Astrocyte of the cerebellum (primary cell): ENCODE measurements at places on chromosomes 7 and 10.

- no peak for DNase-seq
Observed at GRCh38 chr7:127946847-127947246, 84.4 kb downstream of the LRRC4 start.

DNA sequence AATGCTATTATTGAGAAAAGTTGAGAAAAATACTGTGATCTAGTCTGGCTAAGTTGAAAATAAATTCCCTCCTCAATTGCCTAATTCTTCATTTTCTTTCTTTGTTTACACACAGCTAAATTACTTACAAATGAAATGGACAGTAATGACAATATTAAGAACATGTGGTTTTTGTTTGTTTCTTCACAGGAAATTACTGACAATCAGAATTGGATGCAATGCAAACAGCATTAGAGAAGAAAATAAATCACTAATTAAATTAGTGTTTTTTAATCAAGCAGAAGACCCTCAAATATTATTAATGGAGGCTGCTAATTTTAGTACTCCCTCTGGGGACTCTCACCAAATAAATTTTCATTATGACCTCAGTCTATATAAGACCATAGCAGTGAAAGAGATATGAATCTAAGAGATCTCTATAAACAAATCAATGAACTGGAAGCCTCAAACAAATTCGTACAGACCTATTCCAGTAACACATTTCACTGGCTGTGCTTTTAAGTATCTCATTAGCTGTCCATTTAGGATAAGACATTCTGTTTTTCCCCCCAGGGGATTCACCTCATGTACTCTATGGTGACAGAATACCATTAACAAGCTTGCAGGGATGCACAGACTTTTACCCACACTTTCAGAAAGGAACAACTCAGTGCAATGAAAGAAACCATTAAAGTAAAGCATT is 202.0 kb upstream of the DGKB start:
- DNase-seq, result no peak

GRCh38 chr10:48913674-48914073 is 26.0 kb downstream of the LRRC18 start:
- no peak for DNase-seq

DNA sequence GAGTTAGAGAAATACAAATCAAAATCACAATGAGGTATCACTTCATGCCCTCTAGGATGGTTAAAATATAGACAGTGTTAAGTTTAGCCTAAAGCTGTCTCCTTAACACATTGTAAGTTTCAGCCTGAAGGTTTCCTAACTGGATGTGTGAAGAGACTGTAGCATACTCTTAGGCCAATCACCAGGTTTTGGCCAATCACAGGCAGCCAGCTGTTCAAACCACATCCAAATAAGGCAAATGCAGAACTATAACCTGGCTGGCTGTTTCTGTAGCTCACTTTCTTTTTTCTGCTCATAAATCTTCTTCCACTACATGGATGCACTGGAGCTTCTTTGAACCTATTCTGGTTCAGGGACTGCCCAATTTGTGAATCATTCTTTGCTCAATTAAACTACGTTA is 19.7 kb downstream of the ESYT2 start:
- no peak for DNase-seq

DNA sequence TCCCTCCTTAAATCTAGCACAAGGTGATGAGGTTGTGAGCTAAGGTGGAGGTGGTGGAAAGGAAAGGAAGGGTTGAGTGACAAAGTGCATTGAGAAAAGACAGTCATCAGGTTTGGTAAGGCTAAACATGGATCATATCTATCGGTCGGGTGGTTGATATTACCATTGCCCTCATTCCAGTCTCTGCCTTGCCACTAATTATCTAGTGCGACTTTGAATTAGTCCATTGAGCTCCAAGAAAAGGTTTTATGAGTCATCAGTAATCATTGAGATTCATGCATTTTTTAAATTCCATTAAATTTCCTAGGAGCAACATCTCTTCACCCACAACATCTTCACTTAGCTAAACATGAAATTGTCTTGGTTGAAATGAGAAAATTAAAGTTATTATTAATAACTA is 68.9 kb upstream of the FRMD4A start:
- DNase-seq, result no peak

DNA sequence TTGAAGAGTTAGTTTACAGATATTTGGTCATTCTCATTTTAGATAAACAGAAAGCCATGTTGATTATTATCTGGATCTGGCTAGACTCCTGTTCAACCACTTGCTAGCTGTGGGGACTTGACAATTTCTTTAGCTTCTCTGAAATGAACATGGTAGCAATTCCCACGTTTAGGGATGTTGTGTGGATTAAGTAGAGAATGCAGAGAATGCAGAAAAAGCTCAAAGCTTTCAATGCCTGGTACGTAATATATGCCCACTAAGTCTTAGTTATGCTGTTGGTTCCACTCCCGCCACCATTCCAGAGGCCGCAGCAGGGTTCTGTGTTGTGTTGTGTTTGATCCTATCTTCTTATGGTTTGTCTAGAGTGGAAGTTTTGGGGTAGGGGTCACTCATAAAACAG is 39.2 kb upstream of the RPA3 start:
- DNase-seq, result no peak

DNA sequence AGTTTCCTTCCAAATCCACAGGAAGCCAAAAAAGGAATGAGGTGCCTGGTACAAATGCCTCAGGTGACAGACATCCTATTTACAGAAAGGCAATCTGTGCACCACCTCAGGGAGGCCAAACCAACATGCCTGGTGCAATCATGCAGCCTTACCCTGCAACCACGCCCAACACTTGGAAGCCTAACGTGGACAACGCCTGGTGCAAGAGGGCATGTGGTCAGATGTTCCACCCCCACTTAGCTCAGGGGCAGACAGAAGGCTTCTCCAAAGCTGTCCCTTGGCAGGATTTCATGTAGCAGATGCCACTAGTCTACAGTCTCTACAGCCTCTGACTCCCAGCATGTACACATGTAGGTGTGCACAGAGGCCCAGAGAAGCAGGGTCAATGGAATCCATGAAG is 89.5 kb downstream of the KCNMA1 start:
- no peak for DNase-seq

GRCh38 chr7:26065652-26066051 is 86.3 kb upstream of the NFE2L3 start:
- no peak for DNase-seq

DNA sequence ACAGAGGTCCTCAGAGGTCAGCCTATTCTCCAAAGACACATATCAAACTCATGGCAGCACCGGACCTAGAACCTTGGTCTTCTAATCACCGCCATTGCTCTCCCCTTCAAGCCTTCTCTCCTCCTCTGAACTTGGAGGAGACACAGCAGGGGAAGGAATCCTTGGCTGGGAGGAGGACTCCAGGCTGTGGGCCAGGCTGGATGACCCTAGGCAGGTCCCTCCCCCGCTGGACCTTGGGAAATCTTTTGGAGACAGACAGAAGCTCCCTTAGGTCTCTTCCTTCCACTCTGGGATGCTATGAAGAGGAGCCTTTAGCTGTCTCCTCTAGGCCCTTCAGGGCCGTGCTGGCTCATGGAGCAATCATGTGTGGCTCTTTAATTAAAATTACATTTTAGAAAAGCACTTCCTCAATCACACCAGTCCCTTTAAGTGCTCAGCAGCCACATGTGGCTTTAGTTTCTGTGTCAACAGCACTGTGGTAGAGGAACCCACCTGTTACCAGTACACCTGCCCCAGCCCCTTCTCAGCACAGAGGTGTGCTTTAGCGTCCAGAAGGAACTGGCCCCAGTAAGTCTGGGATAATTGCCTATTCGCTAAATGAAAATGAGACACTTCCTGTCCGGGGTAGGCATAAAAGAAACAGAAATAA is 238.2 kb downstream of the CELF2 start:
- no peak for DNase-seq
